ENCODE measurements at places on chromosomes 2 and 18. TPM values are rescaled to one million over a fixed set of nuclear protein-coding genes. Genes with fewer than 3 reads are reported as not detected.
A peak's percentile ranks its signal among the peaks of the same experiment; 100 is the strongest.

The HOXD13 gene
- total RNA-seq, result not detected

- no peak for DNase-seq
These were observed 35.8 kb upstream of the INHBB start for GRCh38 chr2:120310136-120310535.

DNA sequence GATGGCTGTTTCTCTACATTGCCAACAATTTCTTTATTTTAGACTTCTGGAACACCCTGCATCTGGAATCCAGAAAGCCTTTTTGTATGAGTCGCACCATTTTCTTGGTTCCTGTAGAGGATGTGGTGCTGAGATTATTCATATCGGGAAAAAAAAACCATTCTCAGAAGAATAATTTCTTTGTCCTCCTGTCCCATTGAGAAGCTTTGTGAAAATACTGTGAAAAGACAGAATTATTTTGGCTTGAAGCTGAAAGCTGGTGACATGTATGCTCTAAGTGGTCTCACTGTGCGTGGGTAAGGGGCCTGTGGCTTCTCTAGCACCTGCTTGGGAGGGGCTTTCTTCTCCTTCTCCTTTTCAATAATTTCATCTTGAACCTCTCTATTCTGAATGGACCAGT is 138.4 kb downstream of the FAM210A start:
- no peak for DNase-seq

- no peak for DNase-seq
These were observed 256.5 kb downstream of the CD226 start for GRCh38 chr18:69691008-69691760.

DNA sequence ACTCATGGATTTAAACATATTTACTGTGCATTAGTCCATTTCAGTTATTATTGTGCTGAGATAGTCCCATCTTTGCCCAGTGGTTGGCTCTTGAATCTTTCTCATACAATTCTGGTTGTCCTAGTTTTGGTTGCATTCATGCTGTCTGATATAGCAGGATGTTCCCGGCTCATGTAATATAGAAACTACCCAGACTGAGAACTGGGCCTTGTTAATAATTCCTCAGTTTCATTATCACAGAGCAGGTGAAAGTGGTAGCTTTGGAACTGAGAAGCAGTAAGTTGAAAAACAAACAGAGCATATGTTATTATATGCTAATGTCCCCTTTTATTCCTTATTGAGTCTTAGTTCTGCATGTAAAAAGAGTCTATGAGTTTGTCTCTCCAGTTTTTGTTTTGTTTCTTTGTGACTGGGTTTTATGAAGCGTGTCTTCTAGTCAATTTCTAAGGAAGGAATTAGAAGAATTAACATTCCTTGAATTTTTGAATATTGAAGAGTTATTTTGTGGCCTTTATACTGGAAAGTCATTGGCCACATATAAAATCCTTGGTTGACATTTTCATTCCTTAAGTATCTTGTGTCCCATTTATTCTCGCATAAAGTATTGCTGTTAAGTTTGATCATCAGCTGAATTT is 43.3 kb downstream of the EIF5B start:
- no peak for DNase-seq

- peak; percentile 47 for DNase-seq
These were observed 141.7 kb upstream of the GPC1 start for GRCh38 chr2:240293557-240294461.

The SCRN3 gene
- total RNA-seq, result 35.1 TPM

The NYAP2 gene
- not detected for total RNA-seq

The IKZF2 gene
- 5.8 TPM for total RNA-seq

DNA sequence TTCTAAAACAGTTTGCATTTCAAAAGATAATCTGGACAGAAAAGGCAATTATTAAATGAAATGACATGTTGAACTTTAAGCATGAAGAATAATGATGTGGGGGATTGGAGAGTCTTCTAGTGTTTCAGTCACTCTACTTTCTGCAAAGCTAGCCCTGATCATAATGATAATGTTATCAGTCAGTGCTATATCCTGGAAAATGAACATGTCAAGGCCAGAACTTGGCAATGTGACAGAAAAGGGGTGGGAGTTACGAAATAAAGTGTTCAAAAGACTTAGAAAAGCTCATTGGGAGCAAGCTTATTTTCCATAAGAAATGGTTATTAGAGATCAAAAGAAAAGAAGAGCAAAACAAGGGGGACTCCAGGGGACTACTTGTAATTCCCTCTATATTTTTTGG is 288.5 kb upstream of the SLC8A1 start:
- DNase-seq, result no peak

- DNase-seq, result no peak
These were observed 80.9 kb downstream of the ZEB2 start for GRCh38 chr2:144438801-144439631.

GRCh38 chr2:100334929-100335328 is 12.6 kb upstream of the LONRF2 start:
- no peak for DNase-seq

DNA sequence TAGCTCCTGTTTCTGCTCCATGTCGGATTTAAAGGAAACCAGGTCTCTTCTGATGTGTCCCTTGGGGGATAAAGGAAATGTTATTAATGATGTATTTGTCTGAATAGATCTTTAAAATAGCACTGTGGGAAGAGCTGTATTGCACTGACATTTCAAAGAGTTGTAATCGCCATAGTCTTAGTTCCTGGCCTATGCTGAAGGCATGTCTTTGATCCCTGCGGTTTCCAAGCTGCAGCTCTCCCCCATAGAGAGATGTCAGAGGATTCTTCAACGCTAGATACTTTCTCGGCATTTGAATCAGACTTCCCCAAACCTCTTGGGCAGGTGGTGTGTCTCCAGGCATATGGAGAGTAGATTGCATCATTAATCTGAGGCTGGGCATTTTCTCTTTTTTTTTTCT is 40.4 kb downstream of the NAT8 start:
- DNase-seq, result no peak

GRCh38 chr2:8847400-8847799 is 10.0 kb upstream of the KIDINS220 start:
- no peak for DNase-seq

- no peak for DNase-seq
These were observed 934.6 kb upstream of the FAM98A start for GRCh38 chr2:34533585-34534183.

The DAW1 gene
- not detected for total RNA-seq

GRCh38 chr18:44502790-44503189 is 177.9 kb upstream of the SETBP1 start:
- DNase-seq, result no peak

DNA sequence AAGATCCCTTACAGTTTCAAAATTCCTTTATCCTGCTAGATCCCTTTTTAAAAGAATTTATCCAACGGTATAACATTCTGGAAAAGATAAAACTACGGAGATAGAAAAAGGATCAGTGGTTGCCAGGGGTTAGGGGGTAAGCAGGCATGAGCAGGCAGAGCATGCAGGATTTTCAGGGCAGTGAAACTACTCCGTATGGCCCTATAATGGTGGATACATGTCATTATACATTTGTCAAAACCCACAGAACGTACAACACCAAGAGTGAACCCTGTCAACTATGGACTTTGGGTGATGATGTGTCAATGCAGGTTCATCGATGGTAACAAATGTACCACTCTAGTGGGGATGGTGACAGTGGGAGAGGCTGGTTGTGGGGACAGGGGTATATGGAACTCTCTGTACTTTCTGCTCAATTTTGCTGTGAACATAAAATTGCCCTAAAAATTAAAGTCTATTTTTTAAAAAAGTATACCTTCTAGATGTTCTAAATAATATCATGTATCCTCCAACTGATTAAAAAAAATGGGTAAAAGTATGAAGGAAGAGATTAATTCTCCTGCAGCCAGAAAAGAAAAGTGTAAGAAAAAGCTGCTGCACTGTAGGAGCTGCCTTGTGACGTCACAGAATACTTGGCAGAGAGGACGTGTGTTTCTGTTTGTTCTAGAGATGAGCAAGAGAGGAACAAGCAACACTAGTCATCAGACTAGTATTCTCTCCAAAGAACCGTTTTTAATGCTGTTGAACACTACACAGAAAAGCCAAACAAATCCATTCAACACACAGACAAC is 23.6 kb downstream of the ANKRD44 start:
- DNase-seq, result no peak

DNA sequence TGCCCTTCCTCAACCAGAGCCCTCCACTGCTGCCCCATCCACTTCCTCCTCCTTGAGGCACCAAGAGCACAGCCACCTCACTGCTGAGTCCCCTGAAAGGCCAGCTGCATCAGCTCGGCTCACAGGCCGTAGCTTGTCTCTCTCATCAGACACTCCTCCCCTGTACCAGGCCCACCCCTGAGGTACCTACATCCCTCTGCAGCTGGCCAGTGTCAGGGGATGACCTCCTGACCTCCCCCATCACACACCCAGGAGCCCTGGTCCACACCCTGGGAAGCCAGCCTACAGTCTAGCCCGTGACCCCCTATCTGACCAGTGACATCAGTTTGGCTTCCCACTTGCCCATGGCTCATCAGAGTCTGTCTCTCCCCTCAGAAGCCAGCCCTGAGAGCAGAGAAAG is 205.6 kb downstream of the TNS1 start:
- DNase-seq, result no peak

DNA sequence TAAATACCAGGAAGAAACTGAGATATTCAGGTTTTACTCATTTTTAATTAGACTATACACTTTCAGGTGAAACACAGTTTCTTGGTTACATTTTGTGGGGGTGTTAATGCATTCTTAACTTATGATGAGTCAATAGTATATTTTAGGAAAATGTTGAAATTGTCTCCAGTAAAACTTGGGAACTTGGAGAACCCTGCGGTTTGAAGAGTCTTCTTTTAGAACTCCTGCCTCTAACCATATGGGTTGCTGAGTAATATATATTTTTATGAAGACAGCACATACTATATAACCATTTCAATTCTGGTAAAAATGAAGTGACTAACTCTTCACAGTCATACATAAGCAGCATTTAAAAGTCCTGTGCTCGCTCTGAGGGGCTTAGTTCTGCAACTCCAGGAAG is 308.2 kb upstream of the LRATD1 start:
- no peak for DNase-seq

DNA sequence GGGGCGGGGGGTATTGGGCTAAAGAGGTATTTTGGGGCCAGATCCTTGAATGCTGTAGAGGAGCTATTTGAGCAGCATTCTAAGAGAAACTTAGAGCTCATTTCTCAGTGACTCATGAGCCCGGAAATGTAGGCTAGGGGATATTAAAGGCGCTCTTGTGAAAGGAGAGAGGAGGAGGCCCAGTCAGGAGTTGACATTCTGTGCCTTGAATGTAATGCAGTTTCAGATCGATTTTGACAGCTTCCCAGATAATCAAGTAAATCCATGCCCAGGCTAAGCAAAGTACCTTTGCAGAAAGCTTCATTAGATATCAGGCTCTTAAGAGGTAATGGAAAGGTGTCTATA is 1.5 kb downstream of the CAB39 start:
- DNase-seq, result no peak

The ECEL1 gene
- total RNA-seq, result not detected

- no peak for DNase-seq
These were observed 348.3 kb upstream of the FIGN start for GRCh38 chr2:164084066-164084465.

DNA sequence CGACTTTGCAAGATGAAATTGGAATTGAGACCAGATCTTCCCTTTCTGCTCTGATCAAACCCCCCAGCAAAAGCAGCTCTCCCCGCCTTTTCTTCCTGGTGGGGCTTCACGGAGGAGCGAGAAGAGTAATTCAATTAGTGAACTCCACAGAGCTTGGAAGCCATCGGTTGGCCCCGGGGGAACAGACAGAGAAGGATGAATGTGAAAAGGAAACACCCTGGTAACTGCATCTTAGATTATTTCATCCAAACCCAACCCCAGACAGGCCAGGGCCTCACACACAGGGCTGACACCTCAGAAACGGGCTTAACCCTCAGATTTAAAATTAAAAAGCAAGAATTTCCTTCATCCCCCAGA is 18.3 kb downstream of the SMAD7 start:
- DNase-seq, result no peak

GRCh38 chr18:48994044-48994651 is 43.4 kb upstream of the SMAD7 start:
- peak; percentile 61 for DNase-seq

DNA sequence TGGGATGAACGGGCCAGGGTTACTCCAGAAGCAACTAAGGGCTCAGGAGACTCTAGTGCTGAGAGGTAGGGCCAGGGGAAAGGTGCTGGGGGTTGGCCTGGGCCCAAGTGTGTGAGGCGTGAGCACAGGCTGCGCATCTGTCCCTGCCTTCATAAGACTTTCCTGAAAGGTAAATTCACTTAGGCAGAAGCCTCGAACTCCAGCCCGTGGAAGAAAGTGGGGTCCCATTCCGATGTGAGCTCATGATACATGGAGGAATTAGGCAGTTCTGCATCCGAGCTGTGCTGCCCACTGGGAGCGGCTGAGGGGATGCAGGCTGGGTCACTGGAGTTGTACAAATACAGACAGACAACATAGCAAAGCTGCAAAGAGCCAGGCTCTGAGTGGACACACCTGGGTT is 16.2 kb downstream of the PARD6G start:
- no peak for DNase-seq

DNA sequence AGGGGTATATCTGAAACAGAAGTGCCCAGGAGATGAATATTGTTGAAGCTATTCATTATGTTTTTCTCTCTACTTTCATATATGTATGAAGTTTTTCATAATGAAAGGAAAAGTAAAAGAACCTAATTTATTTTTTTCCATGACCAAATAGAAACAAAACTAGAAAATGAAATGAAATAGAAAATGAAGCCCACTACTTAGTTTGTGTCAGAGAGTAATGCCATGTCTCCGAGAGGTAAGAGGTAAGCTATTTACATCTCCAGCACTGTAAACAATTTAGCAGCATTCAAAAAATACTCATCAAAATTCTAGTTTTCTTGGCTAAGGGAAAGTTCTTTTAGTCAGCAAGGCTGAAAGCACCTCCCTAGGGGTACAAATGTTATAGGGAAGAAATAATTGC is 238.6 kb downstream of the PTH2R start:
- no peak for DNase-seq

GRCh38 chr18:40108596-40108995 is 1846.4 kb upstream of the PIK3C3 start:
- no peak for DNase-seq

- no peak for DNase-seq
These were observed 40.9 kb downstream of the GYPC start for GRCh38 chr2:126696644-126697520.

The SEH1L gene
- 16.1 TPM for total RNA-seq

The GPR17 gene
- not detected for total RNA-seq

- no peak for DNase-seq
These were observed 216.2 kb upstream of the LINC00305 start for GRCh38 chr18:64365106-64365505.

All from right cardiac atrium (tissue), 5 donors.